ENCODE measurements at places on chromosomes 11 and 22.
A peak's percentile ranks its signal among the peaks of the same experiment; 100 is the strongest.

DNA sequence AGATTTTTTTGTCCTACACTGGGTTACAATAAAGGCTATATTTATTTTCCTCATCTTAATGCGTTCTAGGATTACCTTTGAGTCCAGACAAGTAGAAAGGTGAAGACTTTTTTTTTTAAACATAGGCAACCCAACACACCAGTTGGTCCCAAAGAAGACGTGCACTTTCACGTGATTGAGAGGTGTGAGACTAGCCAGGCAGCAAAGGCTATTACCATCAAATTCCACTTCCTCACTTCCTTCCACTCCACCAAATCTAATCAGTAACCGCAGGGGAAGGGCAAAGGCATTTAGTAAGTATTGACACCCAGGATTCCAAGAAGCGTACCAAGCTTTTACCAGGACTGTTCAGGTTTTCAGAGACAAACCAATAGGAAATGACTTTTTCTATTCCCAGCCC is 109.3 kb downstream of the APIP start:
- no peak for DNase-seq

DNA sequence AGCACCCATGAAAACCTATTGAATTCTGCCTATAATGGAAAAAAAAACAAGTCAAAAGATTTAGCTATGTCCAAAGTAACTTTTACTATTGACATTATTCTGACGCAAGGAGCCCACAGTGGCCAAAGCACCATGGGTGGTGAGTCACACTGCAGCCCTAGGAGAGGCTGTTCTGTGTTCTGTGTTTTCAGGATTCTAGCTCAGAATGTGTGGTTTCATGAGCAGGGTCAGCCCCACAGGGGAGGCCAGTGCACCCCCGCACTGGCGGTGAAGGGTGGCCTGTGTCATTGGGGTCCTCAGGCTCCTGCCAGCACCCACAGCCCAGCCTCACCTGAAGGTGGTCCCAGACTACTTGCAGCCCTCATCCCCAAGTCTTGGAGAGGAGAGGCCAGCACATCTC is 112.2 kb downstream of the BRD1 start:
- DNase-seq, result no peak

- peak; percentile 86 for DNase-seq
These were observed at the start of gene ZBTB16 for GRCh38 chr11:114059278-114059983. TSS of gene ZBTB16 (plus strand) at chr11:114059711. CDS start at chr11:114063301, 3,590 bp downstream.

GRCh38 chr11:70091638-70092037 is 13.5 kb downstream of the ANO1 start:
- DNase-seq, result no peak

- no peak for DNase-seq
These were observed 97.9 kb downstream of the GRAMD1B start for GRCh38 chr11:123527947-123528346.

GRCh38 chr22:46980392-46980791 is 217.9 kb downstream of the TBC1D22A start:
- DNase-seq, result no peak

DNA sequence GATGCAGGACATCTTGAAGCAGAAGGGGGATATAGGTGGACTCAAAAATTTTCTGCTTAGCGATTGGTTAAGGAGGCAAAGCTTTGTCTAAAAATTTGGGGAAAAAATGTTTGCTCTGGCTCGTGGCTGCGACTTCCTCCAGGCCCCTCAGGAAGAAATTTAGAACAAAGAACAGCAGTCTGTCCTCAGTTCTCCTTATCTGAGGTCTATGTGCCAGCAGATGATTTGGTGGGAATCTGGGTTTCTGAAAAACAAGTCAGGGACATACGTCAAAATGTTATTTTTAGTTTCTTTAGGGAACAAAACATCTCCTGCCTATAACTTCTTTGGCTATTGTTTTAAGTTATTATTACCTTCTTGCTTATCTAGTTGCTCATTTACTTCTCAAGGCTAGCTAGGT is 8.1 kb downstream of the OR6M1 start:
- DNase-seq, result no peak

GRCh38 chr11:11533057-11533456 is 88.7 kb downstream of the GALNT18 start:
- no peak for DNase-seq

DNA sequence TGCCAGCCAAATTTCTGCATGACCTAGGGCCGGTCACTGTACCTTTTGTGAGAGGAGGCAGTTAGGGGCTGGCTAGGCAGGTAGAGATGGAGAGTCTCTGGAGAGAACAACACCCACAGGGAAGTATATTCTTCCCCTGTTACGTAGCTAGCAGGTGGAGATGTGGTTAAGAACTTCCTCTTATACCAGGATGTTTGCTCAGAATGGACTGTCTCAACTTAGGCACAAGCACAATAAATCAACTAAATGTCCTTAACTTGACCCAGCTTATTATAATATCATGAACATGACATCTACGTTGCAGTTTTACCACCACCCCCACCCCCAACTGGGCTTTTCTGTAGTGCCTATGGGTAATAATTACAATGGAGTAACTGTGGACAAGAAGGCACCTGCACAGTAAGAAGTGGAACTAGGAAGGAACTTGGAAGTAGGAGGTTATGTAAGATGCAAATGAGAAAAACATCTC is 60.7 kb upstream of the MPEG1 start:
- no peak for DNase-seq

Measured in amniotic epithelial cell (primary cell).